Left colon (tissue), 2 donors: ENCODE measurements at places on chromosomes 13 and 19. TPM values are rescaled to one million over a fixed set of nuclear protein-coding genes. Genes with fewer than 3 reads are reported as not detected.

GRCh38 chr19:41566001-41566400, 10.0 kb upstream of the CEACAM21 start:
- no peak for DNase-seq

- DNase-seq: peak; percentile 100
These were observed at the start of gene ERCC1 for GRCh38 chr19:45423589-45424190. TSS of gene ERCC1 (minus strand) at chr19:45423917. CDS start at chr19:45423374, 543 bp downstream.

DNA sequence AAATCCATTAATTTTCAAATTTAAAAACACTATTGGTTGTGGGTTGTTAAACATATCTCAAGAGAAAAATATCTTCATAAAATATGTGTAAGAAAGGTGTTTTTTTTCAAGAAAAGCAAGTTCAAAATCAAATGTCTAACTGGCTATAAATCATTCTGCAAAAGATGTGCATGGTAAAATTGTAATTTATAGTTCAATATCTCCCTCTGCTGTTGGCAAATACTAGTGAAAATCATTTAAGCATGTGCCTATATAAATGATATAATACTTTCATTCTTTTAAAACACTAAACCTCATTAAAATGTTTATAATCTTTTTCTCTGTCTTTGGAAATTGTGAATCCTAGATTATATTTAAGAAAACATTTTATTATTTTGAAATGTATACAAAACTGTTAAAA, 17.2 kb upstream of the SLITRK6 start:
- no peak for DNase-seq

DNA sequence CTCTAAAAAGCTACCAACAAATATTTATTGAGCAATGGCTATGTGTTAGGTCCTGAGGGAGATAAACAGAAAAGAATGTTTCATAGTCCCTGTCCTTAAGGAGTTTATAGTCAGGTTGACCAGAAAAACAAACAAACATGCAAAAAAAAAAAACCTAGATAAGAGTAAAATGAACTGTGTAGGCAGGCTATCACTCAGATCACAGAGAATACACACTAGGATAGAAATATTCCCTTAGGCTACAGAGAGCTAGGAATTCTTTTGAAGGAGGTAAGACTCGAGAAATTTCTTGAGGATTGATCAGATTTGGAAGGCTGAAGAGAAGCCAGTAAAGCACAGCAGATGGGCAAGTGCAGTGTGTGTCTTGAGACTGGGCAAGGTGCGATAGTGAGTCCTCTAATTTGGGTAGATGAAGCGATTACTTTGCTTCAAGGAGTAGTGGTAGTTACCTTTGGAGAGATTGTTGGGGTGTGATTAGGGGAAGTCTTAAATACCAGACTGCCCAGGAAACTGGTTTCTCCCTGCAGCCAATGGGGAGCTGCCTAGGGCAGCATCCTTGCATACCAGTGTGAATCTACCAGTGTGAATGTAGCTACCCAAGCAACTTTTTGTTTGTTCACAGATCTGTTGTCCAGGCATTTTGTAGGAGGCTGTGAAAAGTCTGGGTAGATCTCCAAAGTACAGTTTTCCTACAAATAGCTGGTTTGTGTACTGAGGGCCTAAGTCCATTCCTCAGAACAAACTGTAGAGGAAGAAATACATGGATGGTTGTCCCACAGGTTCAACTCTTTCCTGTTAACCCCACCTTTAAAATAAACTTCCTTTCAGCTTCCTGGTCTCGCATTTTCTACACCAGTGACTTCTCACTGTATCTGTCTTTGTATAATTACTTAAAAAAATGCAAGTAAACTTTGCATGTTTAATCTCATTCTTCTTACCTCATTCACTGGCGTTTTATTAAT, 314.1 kb downstream of the KLF5 start:
- no peak for DNase-seq

GRCh38 chr13:20686863-20687579, 16.5 kb upstream of the IL17D start:
- no peak for DNase-seq

The RFPL4AL1 gene
- total RNA-seq: not detected

DNA sequence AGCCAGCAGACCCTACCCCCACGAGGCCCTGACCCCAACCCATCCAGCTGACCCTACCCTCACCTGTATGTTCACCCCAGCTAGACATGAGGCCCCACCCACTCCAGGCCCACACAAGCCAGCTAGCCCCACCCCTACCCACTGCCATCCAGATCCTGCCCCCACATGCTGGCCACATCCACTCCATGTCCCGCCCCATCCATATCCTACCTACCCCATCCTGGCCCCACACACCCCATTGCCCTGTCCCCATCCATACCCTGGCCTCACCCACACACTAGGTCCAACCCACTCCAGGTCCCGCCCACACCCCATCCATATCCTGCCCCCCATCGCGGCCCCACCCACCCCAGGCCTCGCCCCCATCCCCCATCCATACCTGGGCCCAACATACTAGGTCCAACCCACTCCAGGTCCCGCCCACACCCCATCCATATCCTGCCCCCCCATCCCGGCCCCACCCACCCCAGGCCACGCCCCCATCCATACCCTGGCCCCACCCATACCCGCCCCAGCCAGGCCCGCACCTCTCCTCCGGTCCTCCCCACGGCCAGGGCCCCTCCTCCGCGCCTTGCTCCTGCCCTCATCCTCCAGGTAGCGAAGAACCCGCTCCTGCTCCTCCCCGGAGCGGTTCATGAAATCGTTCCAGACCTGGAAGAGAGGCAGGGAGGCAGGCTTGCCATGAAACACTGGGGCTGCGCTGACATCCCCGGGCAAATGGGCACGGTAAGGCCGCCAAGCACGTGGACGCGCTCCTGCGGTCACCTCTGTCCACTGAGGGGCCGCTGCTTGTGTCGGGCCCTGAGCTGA, 7.2 kb downstream of the RNU6-9 start:
- DNase-seq: no peak

The CLEC17A gene
- total RNA-seq: 0.36 TPM

- DNase-seq: no peak
These were observed 814.2 kb upstream of the SLITRK5 start for GRCh38 chr13:86856991-86857390.

GRCh38 chr13:111219280-111219679, 101.2 kb upstream of the TEX29 start:
- no peak for DNase-seq

DNA sequence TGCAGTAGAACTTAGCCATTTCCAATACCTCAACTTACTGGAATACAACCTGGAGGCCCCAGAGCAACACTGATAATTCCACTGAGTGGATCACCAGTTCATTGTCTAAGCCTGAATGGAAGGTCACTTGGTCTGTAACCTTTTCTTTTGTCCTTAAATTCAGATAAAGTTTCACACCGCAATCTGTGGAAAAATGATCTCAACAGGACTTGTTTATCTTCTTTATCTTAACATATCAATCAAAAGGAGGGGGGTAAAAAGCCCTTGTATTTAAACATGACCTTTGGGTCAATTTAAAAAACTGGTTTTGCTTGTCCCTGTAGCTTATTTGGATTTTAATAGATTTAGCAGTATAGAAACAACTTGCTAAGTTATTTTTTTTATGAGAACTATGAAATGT, 21.6 kb downstream of the SAE1 start:
- no peak for DNase-seq

The CCDC169 gene
- total RNA-seq: 0.61 TPM

- DNase-seq: peak; percentile 41
These were observed 5.9 kb downstream of the BORCS8 start for GRCh38 chr19:19185853-19186740.

DNA sequence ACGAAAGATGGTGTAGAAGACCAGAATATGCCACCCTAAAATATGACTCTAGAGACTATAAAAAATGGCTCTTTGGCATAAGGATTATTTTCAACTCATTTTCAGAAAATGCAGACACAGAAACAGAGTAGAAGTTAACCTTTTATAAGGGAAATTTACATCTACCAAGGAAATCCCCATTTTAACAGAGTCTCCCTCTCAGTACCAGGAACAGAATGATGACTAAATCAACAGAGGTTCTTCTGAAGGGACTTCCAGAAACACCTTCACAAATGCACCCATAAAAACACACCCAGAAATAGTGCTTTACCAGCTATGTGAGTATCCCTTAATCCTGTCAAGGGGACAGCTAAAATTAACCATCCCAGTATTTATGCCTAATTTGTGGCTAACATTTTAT, 29.1 kb downstream of the PLPP2 start:
- no peak for DNase-seq

The DAND5 gene
- total RNA-seq: 0.50 TPM

- no peak for DNase-seq
These were observed 955.9 kb downstream of the SLITRK5 start for GRCh38 chr13:88627071-88627470.

The CGB5 gene
- total RNA-seq: not detected

- DNase-seq: no peak
These were observed 295.6 kb downstream of the TBC1D4 start for GRCh38 chr13:75186379-75186778.

The NOVA2 gene
- total RNA-seq: 0.79 TPM

The ZNF793 gene
- 2.6 TPM for total RNA-seq

DNA sequence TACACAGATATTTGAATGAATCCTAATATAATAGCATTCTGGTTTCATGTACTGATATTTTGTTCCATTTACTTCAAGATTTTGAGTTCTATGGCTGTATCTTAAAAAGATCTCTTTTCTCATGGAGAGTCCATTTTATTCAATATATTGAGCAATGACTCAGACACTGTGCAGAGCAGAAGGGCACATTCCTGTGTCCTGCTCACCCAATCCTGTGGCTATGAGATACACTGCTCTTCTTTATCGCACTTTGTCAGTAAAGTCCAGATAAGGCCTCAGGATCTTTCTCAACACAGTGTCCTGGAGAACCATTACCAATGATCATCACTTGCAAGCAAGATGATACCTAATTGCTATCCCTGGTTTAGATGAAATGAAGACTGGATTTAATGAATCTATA, 155.0 kb downstream of the CYSLTR2 start:
- DNase-seq: no peak

- no peak for DNase-seq
These were observed 165.6 kb downstream of the MZT1 start for GRCh38 chr13:72561791-72562190.

The MARCHF2 gene
- 46.6 TPM for total RNA-seq

GRCh38 chr19:8085598-8086408, 33.2 kb downstream of the CCL25 start:
- DNase-seq: peak; percentile 41

DNA sequence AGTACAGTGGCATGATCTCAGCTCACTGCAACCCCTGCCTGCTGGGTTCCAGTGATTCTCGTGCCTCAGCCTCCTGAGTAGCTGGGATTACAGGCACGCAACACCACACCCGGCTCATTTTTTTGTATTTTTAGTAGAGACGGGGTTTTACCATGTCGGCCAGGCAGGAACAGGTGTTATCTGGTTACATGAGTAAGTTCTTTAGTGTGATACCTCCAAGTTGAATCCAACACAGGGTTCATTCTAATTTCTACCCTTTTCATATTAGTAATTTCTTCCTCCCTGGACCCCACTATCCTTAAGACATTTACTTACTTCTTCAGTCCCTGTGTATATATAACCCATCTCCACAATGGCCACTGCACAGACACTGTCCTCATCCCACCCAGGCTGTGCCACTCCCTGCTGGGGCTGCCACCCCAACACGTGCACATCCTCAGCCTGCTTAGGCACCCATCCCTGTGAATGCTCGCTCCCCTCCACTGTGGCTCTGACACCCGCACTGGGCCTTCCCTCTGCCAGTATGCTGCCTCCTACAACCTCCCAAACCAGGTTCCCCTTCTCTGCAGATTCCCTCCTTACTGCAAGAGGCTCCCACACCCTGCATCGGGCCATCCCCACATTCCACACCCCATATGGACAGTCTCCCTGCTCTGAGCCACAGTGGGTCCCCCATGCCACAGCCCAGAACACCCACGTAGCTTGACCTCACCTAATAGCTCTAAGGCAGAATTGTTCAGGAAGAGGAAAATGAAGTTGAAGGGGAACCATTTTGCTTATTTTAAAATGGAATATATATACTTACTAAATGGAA, 147.1 kb downstream of the TBC1D4 start:
- no peak for DNase-seq

DNA sequence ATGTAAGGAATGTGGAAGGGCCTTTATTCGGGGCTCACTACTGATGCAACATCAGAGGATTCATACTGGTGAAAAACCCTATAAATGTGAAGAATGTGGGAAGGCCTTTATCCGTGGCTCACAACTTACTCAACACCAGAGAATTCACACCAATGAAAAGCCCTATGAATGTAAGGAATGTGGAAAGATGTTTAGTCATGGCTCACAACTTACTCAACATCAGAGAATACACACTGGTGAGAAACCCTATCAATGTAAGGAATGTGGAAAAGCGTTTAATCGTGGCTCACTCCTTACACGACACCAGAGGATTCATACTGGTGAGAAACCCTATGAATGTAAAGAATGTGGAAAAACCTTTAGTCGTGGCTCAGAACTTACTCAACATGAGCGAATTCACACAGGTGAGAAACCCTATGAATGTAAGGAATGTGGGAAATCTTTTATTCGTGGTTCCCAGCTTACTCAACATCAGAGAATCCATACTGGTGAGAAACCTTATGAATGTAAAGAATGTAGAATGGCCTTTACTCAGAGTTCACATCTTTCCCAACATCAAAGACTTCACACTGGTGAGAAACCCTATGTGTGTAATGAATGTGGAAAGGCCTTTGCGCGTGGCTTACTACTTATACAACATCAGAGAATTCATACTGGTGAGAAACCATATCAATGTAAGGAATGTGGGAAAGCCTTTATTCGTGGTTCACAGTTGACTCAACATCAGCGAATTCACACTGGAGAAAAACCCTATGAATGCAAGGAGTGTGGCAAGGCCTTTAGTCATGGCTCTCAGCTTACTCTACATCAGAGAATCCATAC, 44.3 kb downstream of the ZNF585A start:
- DNase-seq: no peak

The ATP1A3 gene
- 1.2 TPM for total RNA-seq

DNA sequence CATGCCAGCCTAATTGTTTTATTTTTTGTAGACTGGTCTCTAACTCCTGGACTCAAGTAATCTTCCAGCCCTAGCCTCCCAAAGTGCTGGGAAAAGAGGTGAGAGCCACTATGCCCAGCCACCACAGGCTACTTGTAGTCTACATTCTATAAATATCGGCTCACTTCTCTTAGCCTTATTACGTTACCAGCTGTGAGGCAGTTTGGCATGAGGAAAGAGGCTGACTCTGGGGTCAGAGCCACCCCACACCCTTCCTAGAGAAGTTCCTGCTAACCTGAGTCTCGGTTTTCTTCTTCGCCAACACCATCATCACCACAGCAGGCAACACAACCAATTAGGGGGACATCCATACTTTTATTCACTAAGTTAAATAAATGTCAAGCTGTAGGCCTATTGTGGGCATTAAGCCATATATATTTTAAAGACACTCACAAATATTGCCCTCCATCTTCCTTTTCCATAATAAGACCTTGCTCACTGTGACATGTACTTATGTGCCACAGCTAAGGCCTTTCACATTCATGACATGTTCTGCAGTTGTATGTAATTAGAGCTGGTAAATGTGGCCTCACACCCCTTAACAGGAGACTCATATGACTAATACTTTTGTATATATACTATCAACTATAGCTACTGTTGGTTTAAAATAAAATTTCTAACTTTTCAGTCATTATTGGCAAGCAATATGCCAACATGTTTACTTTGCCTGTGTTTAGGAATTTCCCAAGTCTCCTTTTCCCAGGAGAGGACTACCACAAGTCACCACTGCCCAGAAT, 5.7 kb downstream of the SLC25A30 start:
- DNase-seq: no peak

GRCh38 chr13:32925506-32925905, 90.7 kb upstream of the KL start:
- DNase-seq: no peak

The PRKCG gene
- not detected for total RNA-seq
